ENCODE measurements at places on chromosomes 4 and X.

DNA sequence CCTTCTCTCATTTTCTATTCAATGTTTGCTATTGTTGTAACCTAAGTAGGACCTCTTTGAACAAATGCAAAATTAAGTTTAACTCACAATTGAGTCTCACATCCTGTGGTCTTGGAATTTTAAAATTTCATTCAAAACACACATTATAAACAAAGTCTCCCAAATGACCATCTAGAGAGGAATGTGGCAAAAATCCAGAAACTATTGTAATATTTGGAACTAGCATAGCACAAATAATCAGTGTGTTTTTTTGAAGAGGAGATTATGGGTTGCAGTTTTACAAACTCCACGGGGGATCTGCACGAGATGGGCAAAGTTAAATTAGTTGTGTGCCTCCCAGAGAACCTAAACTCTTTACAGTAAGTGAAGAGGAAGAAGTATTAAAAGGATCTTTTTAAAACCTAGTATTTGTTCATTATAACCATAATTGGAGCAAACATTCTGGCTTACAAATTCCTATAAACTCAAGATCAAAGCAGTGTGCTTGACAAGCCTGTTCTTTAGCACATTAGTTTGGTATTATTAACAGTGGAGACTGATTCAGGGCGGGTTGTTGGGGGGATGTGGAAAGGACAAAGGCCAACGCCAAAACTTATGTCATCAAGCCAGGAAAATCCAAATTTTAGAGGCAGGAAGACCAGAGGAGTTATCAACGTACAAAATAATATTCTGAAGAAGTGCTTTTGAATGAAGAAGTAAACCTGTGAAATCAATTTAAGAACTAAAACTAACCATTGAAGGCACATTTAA lies 22.4 kb upstream of the RBPJ start:
- DNase-seq = no peak

DNA sequence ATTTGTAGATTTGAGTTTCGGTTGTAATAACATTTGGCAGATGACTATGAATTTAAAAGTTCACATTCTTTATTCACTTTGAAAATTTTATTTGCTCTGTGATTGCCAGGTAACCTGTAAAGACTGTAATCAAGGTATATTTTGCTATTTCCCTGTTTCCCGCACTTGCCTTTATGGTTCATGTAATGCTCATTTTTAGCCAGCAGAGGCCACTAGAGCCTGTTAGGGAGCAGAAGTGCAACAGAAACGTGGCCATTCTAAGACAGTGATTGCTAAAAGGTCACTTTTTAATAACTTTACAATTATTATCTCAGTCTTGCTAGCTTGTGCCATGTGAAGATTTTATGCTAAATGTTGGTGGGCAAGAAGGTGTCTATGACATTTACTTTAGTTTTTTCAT lies 12.4 kb downstream of the YIPF6 start:
- DNase-seq = peak; percentile 67

DNA sequence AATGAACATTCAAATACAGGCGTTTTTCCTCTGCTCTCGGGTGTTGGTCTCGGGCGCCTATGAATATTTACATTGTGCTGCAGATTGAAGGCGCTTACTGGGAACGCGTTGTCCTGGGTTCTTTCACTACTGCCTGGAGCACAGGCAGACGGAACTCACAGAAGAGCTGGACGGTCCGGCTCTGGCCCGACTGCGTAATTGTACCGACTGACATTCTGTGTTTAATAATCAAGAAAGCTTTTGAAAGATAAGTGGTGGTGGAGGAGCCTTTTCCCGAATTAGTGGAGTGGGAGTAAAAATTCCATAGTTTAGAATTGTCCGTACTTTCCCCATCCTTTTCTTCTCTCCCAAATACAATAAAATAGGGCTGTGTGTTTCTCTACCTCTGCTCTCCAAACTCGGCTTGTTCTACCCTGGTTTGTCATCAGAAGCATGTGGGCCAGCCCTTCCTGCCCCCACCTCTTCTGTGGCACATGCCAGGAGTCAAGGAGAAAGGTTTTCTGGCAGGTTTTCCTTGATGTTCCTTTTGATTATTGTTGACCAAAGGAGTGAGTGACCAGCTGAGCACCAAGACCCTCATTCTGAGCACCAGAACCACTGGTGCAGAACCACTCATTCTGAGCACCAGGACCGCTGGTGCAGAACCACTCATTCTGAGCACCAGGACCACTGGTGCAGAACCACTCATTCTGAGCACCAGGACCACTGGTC lies 2.3 kb downstream of the FHDC1 start:
- DNase-seq = no peak

- no peak for DNase-seq
These were observed 141.4 kb downstream of the AMELX start for GRCh38 chrX:11434607-11435006.
